ENCODE measurements at places on chromosomes 11 and 22.
A peak's percentile ranks its signal among the peaks of the same experiment; 100 is the strongest.

- DNase-seq = no peak
Observed at GRCh38 chr22:33706100-33706499, 214.2 kb downstream of the LARGE1 start.

DNA sequence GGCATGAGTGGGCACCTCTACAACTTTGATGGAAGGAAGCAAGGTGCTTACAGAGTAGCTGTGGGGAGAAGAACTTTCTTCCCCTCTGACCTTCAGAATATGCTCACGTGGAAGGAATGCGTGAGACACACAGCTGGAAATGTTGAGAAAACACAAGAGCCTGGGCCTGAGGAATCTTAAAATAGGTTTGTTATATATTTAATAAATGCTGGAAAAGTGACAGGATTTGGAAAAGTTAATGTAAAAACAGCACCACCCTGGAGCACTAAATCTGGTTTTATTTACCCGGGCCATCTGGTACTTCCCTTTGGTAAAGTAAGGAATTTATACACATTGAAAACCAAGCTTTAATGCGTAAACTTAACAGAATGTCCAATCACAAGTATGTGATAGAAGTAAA is 14.0 kb upstream of the AMPD3 start:
- no peak for DNase-seq

DNA sequence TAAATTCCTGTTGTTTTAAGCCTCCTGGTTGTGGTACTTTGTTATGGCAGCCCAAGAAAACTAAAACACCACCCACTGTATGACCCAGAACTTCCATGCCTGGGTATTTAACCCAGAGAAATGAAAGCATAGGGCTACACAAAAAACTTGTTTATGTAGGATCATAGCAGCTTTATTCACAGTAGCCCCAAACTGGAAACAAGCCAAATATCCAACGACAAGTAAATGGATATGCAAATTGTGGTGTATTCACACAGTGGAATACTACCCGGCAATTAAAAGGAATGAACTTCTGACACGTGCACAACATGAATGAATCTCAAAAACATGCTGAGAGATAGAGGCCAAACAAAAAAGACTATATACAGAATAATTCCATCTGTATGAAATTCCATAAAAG is 62.2 kb upstream of the NAV2 start:
- DNase-seq = no peak

DNA sequence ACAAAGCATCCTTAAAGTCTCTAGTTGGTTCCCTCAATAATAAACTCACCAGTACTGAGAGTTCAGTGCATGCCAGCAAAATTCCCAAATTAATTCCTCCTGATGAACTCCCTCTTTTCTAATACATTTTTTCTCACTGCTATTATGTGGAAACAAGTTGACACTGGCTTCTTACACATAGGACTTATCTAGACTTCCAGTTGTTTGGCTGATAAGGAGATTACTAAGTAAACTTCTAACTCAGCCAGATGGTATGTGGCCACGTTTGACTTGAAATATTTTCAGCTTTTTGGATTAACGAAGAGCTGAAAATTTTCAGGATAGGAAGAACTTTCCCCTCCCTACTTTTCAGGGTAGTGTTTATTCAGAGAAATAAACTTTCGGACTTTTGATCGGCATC is 1154.2 kb upstream of the TENM4 start:
- DNase-seq = no peak

GRCh38 chr11:63583357-63583677 is 20.1 kb upstream of the PLAAT2 start:
- no peak for DNase-seq

GRCh38 chr11:113895367-113896155 is 9.0 kb upstream of the HTR3B start:
- DNase-seq = no peak

- no peak for DNase-seq
Observed at GRCh38 chr11:55732936-55733335, 40.3 kb upstream of the OR5D13 start.

- DNase-seq = no peak
Observed at GRCh38 chr11:26916805-26917204, 77.1 kb upstream of the FIBIN start.

DNA sequence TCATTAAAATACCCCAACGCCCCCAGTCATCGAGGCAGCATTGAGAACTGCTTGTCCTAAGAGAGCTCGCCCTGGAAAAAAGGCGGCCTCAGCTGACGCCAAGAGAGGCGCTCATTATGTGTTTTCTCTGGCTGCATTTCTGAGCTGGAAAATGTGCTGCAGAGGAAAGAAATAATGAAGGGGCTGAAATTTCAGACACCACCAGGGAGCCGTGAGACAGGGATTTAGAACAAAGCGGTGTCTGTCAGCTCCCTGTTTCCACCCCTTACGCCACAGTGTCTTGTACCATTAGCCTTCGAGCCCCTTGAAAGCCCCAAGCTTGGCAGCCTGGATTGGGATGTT is 14.4 kb downstream of the USH1C start:
- DNase-seq = peak; percentile 24

DNA sequence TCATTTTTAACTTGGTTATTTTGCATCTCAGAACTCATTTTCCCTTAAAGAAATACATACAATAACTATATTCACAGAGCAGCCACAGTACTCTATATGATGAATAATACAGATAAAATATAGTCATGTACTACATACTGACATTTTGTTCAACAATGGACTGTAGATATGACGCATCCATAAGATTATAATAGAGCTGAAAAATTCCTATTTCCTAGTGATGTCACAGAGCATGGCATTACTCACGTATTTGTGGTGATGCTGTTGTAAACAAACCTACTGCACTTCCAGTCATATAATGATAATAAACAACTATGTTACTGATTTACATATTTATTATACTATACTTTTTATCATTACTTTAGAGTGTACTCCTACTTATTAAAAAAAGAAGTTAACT is 38.7 kb downstream of the NARS2 start:
- DNase-seq = no peak

DNA sequence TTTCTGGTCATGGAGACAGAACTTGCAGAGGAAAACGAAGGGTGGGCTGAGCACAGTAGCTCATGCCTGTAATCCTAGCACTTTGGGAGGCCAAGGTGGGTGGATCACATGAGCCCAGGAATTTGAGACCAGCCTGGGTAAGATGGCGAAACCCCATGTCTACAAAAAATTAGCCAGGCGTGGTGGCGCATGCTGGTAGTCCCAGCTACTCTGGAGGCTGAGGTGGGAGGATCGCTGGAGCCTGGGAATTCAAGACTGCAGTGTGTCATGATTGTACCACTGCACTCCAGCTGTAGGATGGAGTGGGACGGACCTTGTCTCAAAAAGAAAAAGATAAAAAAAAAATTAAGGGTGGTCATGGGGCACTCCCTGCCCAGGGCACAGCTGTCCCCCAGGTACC is 5.9 kb downstream of the SERPINH1 start:
- DNase-seq = no peak

DNA sequence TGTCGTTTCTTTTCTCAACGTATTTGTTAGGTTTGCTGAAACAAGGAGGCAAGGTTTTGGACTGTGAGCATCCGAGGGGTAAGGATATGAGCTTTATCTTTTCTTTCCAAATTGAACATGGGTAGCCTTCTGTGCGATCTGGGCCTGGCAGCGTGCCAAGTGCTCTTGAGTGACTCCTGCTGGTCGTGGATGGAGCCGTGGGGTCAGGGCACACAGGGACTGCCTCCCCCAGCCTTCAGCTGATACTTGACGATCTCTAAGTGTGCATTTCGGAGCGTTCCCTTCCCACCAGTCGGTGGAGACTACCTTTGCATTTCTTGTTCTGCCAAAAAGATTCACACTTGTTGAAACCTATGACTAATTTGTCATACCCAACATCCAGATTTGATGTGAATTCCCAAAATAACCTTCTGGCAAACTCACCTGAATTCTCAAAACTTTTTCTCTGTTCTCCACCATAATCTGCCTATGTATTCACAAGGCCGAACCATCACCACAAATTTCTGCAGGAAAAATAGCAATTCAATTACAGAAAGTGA is 40.1 kb upstream of the CLMP start:
- DNase-seq = peak; percentile 11

- no peak for DNase-seq
Observed at GRCh38 chr11:99019696-99020095, 1.1 kb upstream of the CNTN5 start.

DNA sequence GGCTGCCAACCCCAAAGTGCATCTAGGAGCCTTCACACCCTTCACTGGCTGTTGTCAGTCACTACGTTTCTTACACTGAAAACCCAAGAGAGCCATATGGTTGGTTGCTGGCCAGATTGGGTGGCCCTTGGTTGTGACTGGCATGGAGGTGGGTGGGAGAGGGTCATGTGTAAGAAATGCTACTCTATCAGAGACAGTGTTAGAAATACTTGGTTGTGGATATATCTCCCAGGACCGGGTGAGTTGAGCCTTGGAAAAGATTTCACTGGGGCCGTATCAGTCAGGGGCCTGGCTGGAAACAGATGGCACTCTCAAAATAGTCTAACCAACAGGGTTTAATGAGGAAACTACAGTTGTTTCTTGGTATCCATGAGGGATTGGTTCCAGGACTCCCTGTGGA is 15.2 kb downstream of the ENDOD1 start:
- no peak for DNase-seq

- DNase-seq = no peak
Observed at GRCh38 chr11:74877132-74877531, 71.8 kb downstream of the XRRA1 start.

DNA sequence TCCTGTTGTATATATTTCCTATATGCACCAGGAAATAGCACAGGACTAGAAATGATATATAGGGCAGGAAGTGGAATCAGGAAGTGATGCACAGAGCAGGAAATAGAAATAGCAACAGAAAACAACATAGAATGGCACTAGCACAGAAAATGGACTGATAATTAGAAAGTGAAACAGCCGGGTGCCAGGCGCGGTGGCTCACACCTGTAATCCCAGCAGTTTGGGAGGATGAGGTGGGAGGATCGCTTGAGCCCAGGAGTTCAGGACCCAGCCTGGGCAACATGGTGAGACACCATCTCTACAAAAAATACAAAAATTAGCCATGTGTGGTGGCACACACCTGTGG is 10.0 kb upstream of the RELT start:
- DNase-seq = no peak

GRCh38 chr11:118928870-118929500 is 3.3 kb upstream of the BCL9L start:
- DNase-seq = peak; percentile 70

- DNase-seq = no peak
Observed at GRCh38 chr11:115817844-115818468, 313.7 kb upstream of the CADM1 start.

DNA sequence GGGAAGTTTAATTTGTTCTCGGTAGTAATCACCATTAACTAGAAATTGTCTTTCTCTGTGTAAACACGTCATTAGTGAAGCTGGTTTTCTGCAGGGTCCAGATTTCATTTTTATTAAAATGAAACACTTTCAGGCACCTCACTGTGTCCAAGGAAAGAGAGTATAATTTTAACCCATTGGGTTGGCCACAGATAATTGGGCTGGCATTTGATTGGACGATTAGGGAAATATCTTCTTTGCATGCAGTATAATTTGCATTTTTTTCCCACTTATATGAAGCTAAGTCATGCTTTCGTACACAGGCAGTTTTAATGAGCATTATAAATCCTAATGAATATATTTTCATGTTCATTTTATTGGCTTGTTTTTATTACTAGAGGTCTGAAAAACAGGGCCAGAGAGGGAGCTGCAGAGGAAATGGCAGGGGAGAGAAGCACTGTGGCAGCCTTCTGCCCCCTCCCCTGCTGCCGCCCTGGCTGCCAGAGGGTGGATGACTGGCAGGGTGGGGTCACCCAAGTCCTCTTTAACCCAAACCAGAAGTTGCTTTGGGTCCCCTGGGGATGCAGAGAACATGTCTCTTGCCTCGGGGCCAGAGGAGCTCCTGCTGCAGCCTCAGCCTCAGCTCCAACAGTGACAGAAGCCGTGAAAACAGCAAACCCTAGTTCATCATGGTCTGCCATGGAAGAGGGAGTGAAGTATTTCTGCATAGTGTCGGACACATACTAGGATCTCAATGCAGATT is 93.9 kb downstream of the PKNOX2 start:
- no peak for DNase-seq

GRCh38 chr22:27123880-27124279 is 466.5 kb downstream of the MIAT start:
- no peak for DNase-seq

- no peak for DNase-seq
Observed at GRCh38 chr11:70695086-70695960, 297.0 kb downstream of the CTTN start.

- peak; percentile 48 for DNase-seq
Observed at GRCh38 chr11:60970369-60970774, 1.1 kb upstream of the CD6 start.

DNA sequence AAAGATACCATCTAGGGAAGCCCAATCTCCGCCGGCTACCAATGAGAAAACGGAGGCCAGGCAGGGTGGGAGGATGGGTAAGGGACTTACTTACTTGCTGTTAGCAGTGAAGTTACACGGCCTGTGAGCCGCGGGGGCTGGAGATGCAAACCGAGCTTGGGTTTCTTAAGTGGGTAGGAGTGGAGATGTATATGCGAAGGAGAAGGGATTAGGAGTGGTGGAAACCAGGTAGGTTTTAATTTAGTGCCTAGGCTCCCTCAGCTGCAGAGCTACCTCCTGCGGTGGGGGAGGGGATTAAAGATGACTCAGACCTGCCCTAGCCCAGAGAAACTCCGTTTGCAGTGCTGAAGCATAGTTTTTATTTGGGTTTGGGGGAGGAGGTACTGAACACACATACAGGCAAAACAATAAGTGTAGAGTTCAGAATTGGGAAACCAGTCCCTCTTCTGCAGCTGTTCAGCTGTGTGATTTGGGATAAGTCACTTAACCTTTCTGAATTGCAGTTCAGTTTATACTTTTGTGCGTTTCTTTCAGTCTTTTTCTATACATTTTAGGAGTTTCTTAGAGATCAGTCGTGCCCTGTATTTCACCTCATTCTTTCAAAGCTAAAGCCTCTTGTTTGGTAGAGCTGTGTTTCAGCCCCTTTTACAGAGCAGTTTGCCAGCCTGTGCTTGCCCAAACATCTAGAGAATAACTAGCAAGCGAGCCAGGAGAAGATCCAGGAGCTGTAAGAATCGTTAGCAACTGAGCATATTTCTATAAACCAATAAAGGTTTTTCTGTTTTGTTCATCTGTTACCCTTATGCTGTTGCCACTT is 596 bp upstream of the TNRC6B start:
- no peak for DNase-seq

DNA sequence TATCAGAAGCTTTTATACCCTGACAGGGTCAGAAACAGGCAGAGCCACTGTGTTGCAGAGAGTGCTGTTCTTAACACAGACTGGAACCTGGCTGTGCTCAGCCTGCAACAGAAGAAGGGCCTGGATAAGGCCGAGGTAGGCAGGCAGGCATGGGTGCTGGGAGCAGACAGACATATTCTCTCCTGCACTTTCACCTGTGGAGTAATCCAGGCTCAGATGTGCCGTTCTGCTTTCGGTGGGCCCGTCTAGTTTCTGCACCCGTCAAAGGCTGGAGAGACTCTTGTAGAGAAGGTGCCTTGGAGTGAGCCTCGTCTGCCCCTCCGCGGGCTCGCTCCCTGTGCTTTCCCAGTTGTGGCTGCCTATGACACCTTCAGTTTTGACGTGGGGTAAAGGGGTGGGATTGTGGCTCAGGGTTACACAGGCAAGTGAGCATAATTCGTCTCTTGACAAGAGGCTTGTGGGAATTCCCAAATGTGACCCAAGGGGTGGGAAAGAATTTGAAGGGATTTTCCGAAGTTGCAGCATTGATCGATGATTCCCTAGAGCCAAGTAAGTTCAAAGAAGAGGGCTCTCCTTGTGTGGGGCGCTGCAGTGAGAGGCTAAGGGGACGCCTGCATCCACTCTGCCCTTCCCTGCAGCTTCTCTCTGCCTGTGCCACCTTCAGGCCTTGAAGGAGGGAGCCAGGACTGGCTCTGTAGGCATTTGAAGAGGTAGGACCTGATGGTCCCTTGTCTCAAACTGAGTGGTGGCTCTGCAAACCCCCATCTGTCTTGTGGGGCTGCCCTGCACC is 16.2 kb upstream of the ST3GAL4 start:
- no peak for DNase-seq

Data from NCI-H2081 (cell line).